ENCODE measurements at places on chromosomes 6 and 20.

DNA sequence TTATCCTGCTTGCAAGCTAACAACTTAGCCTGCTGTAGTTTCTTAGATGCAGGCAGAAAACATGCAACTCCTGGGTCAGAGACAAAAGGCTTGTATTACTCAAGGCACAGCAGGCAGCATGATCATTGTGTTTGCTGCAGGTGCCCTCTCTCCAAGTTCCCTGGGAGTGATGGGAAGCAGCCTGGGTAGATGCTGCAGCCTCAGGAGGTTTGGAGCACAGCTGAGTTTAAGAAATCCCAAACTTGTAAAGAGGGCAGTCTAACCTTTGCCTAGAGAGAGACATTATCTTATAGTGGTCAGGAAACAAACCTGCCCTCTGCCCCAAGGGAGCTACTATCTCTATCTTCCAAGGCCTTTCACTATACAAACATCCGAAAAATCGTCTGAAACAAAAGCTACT is 61.1 kb downstream of the PFDN4 start:
- DNase-seq = no peak
- no peak overlapping the region for H3K4me3 ChIP-seq
- H3K4me1 ChIP-seq = peaks cover 10% of the 10 kb centered on the region
- no peak overlapping the region for H3K27ac ChIP-seq
- H3K36me3 ChIP-seq = no peaks in the 10 kb centered on the region
- no peaks in the 10 kb centered on the region for H3K27me3 ChIP-seq

DNA sequence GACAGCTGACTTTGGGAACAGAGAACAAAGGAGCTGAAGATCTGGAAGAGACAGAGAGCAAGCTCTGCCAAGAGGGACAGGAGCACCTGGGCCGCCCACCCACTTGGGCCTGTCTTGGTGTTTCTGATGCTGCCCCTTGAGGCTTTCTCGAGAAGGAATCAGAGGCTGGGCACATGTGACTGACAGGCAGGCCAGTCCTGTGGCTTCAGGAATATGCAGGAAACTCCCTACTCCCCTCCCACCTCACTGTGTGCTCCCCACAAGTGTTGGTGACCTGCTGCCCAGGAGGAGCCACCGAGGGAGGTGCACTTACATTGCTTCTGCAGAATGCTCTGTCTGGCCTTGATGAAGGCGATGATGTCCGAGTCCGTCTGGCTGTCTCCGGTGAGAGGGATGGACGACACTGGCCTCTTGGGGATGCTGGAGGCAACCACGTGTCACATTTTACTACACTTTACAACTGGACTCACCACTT is 20.9 kb upstream of the KCNK16 start:
- H3K4me1 ChIP-seq = peaks cover 22% of the 10 kb centered on the region
- H3K36me3 ChIP-seq = no peaks in the 10 kb centered on the region
- H3K27ac ChIP-seq = peak overlapping the region; percentile 78
- DNase-seq = no peak
- peaks cover 9% of the 10 kb centered on the region for H3K27me3 ChIP-seq

DNA sequence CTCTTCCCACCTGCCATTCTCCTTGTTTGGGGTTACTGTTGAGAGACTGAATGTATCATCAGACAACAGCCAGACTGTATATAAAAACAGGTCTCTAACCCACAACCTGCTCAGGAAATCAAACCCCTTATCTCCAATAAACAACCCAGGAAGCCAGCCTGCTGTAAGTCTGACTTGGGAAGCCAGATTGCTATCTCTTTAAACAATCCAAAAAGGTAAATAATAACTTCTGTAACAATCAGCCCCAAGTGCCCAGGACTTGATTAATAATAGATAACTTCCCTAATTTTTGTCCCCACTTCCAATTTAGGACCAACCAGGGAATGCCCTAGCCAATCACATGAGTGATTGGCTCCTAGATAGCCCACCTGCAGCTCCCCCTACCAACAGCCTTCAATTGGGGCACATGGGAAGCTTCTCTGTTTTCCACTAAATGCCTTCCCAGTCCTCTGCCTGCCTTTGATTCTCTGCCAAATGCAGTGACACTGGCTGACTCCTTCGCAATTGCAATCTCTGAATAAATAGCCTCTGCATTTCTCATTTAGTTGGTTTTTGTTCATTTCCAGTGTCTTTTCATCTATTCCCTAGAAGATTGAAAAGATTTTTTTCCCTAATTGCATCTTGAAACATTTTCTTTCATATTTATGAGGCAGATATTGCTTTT is 117.1 kb upstream of the TAB2 start:
- peaks cover 20% of the 10 kb centered on the region for H3K4me1 ChIP-seq
- H3K4me3 ChIP-seq = no peak overlapping the region
- no peak overlapping the region for H3K27ac ChIP-seq
- H3K27me3 ChIP-seq = peaks cover 16% of the 10 kb centered on the region
- DNase-seq = no peak
- H3K36me3 ChIP-seq = no peaks in the 10 kb centered on the region

- peak; percentile 28 for DNase-seq
- no peak overlapping the region for H3K4me3 ChIP-seq
- no peaks in the 10 kb centered on the region for H3K36me3 ChIP-seq
- no peaks in the 10 kb centered on the region for H3K27me3 ChIP-seq
- no peaks in the 10 kb centered on the region for H3K4me1 ChIP-seq
These were observed 135.9 kb downstream of the KHDRBS2 start for GRCh38 chr6:62150048-62150663.

DNA sequence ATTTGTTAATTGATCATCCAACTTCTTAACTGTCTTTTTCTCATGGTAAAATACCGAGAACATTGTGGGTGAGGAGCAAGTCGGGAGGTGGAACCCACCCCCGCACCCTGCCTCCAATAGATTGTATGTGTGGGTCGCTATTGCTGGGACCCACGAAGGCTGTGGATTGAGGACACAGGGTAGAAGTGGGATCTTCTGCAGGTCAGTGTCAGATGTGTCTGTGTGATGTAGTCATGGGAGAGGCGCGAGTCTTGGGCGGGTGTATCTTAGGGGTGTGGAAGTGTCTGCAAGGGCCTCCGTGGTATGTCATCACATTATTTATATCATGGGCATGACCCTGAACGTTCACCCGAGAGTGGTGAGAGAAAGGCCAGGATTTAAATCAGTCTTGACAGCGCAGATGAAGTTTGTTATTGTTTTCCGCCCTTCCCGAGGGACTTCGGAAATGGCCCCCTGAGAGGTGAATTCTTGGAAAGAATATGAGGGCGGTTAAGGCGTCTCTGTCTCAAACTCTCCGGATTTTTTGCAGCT is 472 bp upstream of the PAQR8 start:
- peak overlapping the region; percentile 84 for H3K27ac ChIP-seq
- no peak for DNase-seq
- H3K27me3 ChIP-seq = peaks cover 21% of the 10 kb centered on the region
- peak overlapping the region; percentile 85 for H3K4me3 ChIP-seq
- no peaks in the 10 kb centered on the region for H3K36me3 ChIP-seq

DNA sequence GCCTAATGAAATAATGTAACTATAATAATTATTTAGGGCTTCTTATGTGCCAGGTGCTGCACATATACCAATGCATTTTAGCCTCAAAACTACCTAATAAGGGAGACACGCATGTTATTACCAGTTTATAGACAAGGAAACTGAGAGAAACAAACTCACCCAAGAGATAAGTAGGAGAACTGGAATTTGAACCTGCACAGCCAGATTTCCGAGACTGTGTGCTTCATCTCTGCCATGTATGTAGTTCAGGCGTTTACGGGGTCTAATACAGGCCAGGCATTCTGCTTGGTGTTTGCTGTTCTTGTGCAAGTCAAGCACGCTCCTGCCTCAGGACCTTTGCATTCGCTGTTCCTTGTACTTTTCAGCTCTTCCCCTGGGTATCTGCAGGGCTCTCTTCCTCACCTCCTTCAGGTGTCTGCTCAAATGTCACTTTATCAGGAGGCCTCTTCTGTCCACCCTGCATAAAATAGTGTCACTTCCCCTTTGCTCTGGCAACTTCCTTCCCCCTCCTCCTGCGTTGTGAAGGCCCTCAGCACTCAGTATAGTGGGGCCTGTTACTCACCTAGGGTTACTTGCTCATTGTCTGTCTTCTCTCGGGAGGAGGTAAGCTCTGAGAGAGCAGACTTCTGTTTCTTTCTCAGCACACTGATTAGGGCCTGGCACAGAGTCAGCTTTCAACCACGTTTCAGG is 6.1 kb upstream of the NSFL1C start:
- DNase-seq = no peak
- no peak overlapping the region for H3K27ac ChIP-seq
- peaks cover 12% of the 10 kb centered on the region for H3K27me3 ChIP-seq
- peaks cover 16% of the 10 kb centered on the region for H3K4me1 ChIP-seq

GRCh38 chr6:117829594-117830319 is 77.3 kb upstream of the SLC35F1 start:
- H3K27ac ChIP-seq = peak overlapping the region; percentile 82
- peaks cover 7% of the 10 kb centered on the region for H3K36me3 ChIP-seq
- H3K4me1 ChIP-seq = peaks cover 15% of the 10 kb centered on the region
- H3K4me3 ChIP-seq = peak overlapping the region; percentile 85
- peaks cover 19% of the 10 kb centered on the region for H3K27me3 ChIP-seq

DNA sequence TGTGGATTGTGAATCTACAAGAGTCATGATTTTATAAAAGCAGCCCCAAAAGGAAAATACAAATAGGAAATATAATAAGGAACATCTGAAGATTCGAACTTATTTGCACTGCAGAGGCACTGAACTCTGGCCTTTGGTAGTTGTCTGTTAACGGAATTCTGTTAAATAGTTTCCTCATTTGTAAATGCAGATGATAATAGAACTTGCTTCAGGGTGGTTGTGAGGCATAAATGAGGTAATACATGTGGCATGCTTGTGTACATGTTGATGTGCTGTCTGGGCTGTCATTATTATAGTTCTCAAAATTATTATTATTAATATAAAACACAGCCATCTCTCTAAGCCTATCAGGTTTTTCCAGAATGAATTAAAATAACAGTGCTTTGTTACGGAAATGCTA is 302.0 kb downstream of the NRN1 start:
- peaks cover 11% of the 10 kb centered on the region for H3K27me3 ChIP-seq
- no peak overlapping the region for H3K4me3 ChIP-seq
- H3K27ac ChIP-seq = no peak overlapping the region
- peaks cover 29% of the 10 kb centered on the region for H3K4me1 ChIP-seq
- peaks cover 9% of the 10 kb centered on the region for H3K36me3 ChIP-seq

DNA sequence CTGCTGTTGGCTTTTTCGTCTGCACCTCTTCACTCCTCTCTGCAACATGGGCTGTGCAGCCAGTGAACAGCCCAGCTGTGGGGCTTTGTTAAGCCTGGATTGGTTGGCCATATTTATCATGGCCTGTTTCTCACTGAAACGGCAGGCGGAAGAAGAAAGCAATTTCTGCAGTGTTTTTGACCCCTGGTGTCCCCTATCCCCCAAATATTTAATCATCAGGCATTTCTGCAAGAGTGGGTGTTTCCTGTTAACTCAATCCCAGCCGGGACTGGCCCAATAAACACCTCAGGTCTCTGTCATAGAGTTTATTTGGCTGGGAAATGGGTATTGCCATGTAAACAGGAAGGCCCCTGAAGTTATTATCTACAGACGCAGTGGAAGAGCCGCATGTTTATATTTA is 174.8 kb upstream of the SUPT3H start:
- DNase-seq = no peak
- H3K36me3 ChIP-seq = peaks cover 5% of the 10 kb centered on the region
- peaks cover 3% of the 10 kb centered on the region for H3K27me3 ChIP-seq

DNA sequence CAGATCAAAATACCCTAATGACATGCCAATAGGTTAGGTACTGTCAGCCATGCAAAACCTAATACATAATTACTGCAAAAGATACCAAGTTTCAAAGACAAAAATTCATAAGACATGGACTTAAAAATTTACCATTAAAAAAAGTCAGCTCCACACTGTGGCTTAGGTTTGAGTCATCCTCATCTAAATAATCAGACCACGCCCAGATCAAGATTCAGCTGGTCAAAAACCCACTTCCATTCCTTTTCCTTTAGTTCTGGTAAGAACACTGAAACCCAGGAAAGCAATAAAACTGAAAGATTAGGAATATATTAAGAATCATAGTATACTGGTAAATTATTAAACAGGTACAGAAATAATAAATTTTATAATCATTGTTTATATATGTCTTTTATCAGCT is 81.0 kb upstream of the ASF1A start:
- no peak for DNase-seq
- H3K4me1 ChIP-seq = peaks cover 11% of the 10 kb centered on the region
- peaks cover 50% of the 10 kb centered on the region for H3K36me3 ChIP-seq
- H3K27me3 ChIP-seq = no peaks in the 10 kb centered on the region
- H3K4me3 ChIP-seq = no peak overlapping the region

DNA sequence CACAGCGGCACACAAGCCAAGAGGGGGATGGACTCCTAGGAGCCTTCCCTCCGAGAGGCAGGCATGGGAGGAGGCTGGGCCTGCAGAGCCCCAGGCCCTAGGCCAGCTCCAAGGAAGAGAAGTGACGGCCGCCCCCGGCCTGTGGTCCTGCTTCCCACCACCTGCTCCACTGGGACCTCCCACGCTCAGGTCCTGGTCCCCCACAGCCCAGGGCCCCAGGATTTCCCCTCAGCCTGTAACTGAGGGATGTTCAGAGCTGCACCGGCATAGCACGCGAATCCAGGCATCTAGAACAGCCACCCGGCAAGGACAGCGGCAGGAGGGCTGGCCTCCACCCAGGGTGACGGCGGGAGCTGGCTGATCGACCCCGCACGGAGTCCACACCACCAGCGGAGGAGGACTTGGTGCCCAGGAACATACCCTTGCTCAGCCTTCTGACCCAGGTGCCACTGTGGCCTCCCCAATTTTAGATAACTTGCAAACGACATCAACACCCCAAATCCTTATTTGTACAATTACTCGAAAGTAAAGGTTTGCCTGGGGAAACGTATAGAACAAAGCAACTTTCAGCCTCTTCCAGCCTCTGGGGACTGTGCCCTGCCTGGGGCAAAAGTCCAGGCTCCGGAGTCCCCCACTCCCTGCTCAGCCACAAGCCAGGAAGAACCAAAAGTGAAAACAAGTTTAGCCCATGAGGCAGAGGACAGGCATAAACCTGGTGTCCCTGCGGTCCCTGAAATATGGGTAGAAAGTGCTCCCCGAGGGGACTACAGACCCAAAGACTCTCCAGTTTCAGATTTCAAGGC is 3.5 kb downstream of the GATA5 start:
- H3K4me3 ChIP-seq = peak overlapping the region; percentile 32
- peaks cover 36% of the 10 kb centered on the region for H3K27me3 ChIP-seq
- peak overlapping the region; percentile 75 for H3K27ac ChIP-seq
- H3K36me3 ChIP-seq = no peaks in the 10 kb centered on the region
